HuH-7 (cell line): ENCODE measurements at places on chromosomes 6 and 20.

- DNase-seq: no peak
These were observed 120.5 kb downstream of the HIVEP1 start for GRCh38 chr6:12132351-12133222.

DNA sequence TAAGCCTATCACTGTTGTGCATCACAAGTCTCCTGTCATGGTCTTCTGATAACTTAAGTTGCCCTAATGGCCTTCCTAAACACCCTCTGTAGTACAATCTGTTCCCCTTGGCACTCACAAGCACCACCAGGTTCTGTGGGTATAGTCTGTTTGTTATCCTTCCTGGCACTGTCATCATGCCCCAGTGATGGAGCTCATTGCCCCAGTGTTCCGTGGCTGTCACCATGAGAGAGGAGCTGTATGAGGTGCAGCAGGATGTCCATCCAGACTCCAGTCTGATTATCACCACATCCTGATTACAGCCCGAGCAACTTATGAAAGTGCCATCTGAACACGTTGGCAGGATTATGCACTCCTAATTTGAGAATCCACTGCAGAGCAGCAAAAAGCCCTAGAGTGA is 380.1 kb downstream of the FRK start:
- no peak for DNase-seq

- DNase-seq: no peak
These were observed 1086.2 kb downstream of the KIF16B start for GRCh38 chr20:15487030-15487429.

GRCh38 chr6:154280521-154280920 is 76.1 kb downstream of the IPCEF1 start:
- no peak for DNase-seq

DNA sequence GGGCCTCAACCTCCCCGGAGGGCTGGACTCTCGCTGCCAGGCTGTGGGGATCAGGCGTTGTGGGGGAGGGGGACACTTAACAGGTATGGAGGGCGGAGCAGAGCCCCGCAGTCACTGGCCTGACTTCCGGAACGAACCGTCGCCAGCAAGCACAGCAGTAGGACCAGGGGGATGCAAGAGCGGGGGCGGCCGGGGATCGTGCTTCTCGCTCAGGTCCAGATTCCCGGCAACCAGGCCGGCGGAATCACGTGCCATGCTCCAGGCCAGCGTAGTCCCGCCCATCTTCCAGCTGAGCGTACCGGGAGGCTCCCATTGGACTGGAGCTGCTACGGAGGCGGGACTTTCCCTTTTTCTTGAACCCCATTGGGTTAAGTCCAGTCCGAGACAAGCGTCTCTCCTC is 10.0 kb upstream of the POU5F1 start:
- DNase-seq: no peak

DNA sequence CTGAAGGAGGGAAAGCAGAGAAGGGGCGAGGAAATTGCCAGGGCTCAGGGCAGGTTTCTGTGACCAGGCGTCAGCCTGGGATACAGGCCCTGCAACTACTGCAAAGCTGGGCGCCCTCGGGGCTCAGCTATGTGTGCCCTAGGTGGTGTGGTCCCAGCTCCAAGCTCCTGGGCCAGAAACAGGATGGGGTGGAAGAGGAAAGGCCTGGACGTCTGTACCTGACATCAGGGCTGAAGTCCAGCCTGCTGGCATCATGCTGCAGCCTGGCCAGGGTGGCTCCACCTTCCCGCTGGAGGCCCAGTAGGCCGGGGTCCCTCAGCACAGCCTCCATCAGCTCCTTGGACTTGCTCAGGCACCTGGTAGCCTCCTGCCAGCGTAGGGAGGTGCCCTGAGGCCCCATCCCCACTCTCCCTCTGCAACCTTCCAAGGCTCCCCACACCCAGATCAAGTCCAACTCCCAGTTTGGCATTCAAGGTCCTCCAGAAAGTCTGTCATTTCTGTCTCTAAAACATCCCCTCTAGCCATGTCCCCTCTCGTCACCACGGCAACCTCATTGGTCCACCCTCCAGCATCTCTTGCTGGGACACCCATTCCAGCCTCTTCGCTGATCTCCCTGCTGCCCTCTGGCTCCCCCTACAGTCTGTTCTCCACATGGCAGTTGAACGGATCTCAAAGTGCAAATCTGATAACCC is 38.2 kb downstream of the KIAA1755 start:
- peak; percentile 89 for DNase-seq

DNA sequence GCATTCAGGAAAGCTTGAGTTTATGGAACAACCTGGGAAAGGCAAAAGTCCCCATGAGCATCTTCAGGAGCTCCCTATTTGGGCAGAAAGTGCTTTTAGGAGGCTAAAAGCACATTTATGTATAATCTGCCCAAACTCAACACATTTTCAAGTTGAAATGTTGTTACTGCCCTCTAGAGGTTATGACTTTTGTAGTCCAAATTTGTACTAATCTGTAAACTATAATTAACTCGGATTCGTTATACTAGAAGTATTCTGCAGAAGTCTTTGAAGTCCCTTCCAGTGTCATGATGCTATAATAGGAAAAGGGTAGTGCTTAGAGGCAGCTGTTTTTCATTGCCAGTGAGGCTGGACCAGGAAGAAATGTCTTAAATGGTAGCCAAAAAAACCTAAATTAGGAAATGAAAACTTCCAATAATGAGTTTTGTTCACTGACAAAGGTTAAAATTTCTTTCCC is 44.8 kb upstream of the EMILIN3 start:
- no peak for DNase-seq

GRCh38 chr6:116611056-116611455 is 5.2 kb upstream of the RSPH4A start:
- DNase-seq: no peak

GRCh38 chr20:34663213-34663943 is 13.5 kb downstream of the PIGU start:
- DNase-seq: no peak
